ENCODE measurements at places on chromosomes 2 and 18. TPM values are rescaled to one million over a fixed set of nuclear protein-coding genes. Genes with fewer than 3 reads are reported as not detected.
A peak's percentile ranks its signal among the peaks of the same experiment; 100 is the strongest.

- DNase-seq: peak; percentile 53
These were observed 71.7 kb upstream of the TWIST2 start for GRCh38 chr2:238776003-238776760.

DNA sequence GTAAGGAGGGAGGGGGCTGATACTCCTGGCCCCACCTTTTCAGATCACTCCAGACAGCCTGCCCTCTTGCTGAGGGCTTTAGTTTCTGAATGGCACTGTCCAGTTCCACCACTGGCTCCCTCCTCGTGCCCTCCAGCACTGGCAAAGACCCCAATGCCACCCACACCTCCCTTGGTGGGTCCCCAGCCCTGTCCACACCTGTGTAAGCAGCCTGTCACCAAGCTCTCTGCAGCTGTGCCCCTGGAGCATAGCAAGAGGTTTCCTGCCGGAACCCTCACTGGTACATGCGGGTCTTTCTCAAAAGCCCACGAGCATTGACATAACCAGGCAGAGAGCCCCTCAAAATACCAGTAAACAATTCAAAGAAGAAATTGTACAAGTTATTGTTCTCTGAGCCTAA lies 17.6 kb upstream of the KIF1A start:
- DNase-seq: no peak

Gene UGT1A4
- not detected for total RNA-seq

DNA sequence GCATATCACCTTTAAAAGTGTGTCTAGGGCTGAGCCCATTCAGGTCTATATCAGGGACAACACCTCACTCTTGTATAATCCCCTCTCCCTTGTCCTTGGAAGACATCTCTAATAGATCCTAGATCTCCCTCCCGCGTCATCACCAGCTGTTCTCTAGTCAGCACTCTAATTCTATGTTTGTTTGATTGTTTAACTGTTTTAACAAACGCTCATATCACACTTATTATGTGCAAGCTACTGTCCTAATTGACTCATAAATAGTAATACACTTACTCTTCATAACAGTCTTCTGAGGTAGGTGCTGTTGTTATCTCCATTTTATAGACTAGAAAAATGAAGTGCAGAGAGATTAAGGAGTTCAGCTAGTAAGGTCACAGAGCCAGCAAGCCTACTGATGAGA lies 1.6 kb upstream of the ERMN start:
- DNase-seq: no peak

Gene NOL4
- not detected for total RNA-seq

DNA sequence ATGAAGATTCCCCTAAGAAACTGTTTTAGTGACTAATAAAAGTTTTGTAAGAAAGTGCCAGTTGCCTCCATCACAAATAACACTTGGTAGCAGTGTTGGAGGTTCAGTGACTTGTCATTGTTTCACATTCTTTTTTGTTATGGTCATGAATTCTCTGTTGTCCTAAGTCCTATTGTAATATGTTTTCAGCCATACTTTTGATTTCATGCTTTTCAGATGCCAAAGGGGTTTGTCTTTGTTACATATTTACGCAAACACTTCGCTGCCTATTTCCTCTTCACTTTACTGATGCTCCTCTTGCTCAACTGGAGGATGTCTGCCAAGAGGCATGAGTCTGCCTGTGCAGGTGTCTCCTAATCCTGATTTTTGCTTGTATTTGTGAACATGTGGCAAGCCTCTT lies 66.6 kb downstream of the PHLPP1 start:
- DNase-seq: no peak

GRCh38 chr2:111919794-111920608 lies 21.6 kb downstream of the MERTK start:
- DNase-seq: no peak

- no peak for DNase-seq
These were observed 32.6 kb upstream of the ANXA4 start for GRCh38 chr2:69709290-69709689.

DNA sequence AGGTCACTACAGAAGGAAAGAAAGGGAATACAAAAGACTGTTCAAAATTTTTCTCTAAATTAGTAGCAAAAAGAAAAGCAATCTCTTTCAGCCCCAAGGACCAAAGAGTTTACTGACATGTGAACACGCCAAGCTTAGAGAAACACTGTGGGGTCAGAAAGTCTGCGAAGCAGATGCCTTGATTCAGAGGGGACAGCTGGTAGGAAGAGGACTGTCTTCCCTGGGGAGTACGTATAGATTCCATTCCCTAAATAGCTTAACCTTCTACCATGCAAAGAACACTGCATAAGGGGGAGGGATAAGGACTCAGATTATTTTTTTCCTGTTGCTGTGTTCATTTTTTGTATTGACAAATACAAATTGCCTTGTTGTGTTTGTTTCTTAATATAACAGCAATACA lies 96.1 kb downstream of the IRS1 start:
- DNase-seq: no peak

Gene GPR155
- 2.7 TPM for total RNA-seq

DNA sequence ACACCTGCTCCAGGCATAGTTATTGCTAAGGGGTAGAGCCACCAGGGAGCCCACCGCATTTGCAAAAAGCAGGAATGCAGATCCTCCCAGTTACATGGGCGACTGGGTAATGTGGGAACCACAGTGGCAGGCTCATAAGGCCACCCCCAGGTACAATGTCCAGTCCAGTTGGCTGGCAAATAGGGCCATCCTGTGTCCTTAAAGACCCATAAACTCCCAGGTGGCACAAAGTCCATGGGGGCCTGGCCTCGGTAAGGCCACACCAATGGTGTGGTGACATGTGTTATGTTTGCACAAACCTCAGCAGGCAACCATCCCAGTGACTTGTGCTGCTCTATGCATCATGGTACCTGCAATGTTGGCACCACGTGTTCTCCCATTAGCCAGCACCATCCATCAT lies 283.6 kb upstream of the GYPC start:
- no peak for DNase-seq

- DNase-seq: no peak
These were observed 46.7 kb downstream of the GLS start for GRCh38 chr2:190927301-190927700.

Gene LINC00305
- total RNA-seq: not detected

Gene CFC1
- total RNA-seq: not detected

- DNase-seq: no peak
These were observed 129.8 kb upstream of the ARL4C start for GRCh38 chr2:234626566-234627130.

Gene REG3A
- not detected for total RNA-seq

GRCh38 chr2:231865222-231865621 lies 61.0 kb downstream of the NPPC start:
- DNase-seq: no peak

Gene RAX
- total RNA-seq: not detected

- no peak for DNase-seq
These were observed 24.7 kb upstream of the SP3 start for GRCh38 chr2:173989884-173990215.

DNA sequence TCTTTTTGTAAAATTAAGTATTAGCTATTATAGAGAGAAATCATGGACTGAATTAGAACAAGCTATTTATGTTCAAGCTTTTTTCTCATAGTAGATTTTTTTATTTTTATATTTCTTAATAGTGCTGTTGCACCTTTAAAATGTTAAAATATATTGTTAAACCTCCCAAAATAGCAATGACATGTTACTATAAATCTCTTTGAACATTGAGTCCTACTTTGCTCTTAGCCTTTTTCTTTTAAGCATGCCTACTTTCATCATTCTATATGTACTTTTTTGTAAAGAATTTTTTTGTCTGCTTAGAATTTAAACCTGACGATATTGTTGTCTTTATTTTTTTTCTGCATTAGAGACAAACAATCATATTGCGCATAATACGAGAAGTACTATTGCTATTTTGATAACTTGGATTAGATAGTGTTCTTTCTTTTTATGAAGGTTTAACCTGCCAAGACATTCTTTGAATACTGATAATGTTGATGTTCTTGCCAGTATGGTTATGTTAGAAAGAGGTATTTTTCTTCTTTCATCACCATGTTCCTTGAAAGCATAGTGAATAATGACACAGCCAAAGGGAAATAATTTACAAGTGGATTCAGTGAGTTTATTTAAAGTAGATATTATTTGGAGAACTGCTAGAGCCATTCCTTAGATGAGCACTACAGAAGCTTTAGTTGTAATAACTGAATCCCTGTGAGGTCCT lies 40.6 kb downstream of the PMS1 start:
- DNase-seq: no peak

- DNase-seq: no peak
These were observed 201.8 kb upstream of the ATP5MC3 start for GRCh38 chr2:175383286-175383685.

DNA sequence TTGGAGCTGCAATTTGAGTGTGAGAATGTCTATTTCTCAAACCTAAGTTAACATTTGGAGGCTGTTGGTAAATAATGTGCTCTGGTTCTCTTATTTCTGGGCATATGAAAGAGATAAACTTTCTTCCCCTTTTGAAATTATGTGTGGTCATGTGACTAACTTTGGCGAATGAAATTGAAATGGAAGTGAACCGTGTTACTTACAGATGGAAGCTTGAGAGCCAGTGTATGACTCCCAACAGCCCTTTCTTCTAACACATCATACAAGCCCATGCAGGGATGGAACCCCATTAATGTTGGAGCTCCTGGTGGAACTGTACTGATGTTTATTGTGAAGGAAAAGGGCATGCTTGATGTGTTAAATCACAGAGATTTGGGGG lies 725.8 kb downstream of the TSN start:
- no peak for DNase-seq

DNA sequence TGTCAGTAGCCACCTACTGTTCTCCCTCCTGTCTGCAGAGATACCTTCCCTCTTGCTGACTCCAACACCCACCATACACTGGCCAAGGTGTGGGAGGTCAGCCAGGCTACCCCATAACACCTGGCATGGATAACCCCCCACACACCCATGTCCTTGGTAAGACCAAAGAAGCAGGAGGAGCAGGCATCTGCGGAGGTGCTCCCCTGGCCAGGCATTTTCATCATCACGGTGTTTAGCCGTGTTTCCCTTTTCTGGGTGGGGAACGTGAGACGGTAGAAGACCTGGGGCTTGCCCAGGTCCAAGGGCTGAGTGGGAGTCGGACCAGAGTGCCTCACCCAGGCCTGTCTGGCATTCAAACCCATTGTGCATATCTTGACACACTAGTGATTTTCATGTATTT lies 150.3 kb downstream of the SMAD7 start:
- no peak for DNase-seq

Gene TPO
- total RNA-seq: under 0.01 TPM

DNA sequence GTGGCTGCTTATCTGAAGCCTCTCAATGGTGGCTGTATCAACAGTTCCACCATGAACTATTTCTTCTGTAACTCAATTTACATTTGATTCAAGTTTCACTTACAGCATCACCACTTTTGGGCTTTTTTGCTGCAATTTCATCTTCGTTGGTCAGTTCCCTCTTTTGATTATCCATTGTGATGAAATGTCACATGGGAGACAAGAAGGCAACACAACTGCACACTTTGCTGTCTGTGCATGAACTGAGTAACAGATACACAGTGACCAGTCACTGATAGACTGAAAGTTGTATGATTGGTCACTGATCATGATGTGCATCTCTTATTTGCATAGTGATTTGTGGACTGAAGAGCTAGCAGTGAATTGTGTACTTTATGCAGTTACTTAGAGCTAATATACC lies 130.7 kb upstream of the RNF152 start:
- DNase-seq: no peak

GRCh38 chr2:6309415-6310255 lies 556.1 kb downstream of the CMPK2 start:
- DNase-seq: no peak

GRCh38 chr2:222756362-222756831 lies 84.9 kb downstream of the MOGAT1 start:
- no peak for DNase-seq

- DNase-seq: no peak
These were observed 32.6 kb downstream of the CCDC102B start for GRCh38 chr18:68830256-68831045.

DNA sequence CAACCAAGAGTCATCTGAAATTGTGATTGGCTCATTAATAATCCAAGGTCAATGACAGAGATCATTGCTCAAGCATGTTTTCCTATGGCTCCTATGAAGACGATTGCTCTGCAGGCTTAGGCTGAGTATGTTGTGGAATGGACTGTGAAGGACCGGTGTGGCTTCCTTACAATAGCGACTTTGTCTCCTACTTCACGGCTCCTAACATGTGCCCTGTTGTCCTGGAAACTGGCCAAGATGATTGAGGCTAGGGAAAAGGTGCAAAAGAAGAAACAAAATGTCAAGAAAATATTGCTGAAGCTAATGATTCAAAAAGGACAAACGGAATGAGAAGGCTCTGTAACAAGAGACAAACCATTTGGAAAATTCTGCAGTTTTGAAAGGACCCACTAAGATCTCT lies 24.3 kb downstream of the DLGAP1 start:
- no peak for DNase-seq
